Natural killer cell treated with Interleukin-12 subunit alpha and Interleukin-12 subunit beta and Interleukin-15 and Interleukin-18, amount 100 ng/mL, for 72 hours (primary cell): ENCODE measurements at places on chromosomes 4 and X.

GRCh38 chr4:115366390-115366789 lies 253.0 kb upstream of the NDST4 start:
- no peak for DNase-seq

- DNase-seq, result no peak
Measured at GRCh38 chr4:183155450-183156184, 56.6 kb downstream of the WWC2 start.

DNA sequence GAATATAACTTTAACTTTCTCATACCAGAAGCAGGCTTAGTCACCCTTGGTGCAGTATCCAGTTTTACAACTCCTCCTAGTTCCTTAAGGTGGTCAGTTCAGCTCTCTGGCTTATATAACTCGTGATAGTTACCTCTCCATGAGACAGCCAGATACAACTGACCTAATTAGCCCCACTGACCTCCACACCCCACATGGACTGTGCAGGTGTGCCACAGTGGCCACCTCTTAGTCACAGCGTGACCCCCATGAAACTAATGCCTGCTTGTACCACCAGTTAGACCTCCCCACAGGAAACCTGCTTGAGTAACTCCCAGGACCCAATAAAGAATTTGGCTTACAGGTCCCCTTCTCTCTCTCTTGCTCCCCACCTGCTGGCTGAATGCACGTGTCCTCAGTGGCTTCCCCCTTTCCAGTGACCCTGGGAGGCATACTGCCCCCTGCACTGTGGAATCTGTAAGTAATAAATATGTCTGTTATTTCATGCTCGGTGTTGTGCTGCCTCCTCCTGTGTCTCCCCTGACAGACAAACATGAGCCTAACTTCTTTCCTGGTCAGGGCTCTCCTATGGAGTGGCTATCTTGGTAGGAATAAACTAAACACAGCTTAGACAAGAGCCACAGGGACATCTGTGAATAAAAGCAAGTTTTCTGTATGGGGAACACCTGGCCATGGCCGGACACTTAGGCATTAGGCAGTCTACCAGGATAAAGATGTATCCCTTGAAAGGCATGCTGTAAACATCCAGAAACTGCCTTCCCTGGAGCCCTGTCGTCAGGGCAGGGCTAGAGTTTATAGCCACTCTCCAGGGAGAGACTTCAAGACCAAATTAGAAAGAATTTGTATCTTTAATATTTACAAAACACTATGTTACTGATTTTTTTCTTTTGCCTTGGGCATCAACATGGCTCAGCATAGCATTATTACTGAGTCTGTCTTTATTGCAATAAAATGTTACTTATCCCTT lies 209.7 kb upstream of the BOD1L1 start:
- DNase-seq, result no peak

GRCh38 chr4:69832326-69833030 lies 27.5 kb downstream of the SULT1E1 start:
- no peak for DNase-seq

- DNase-seq, result no peak
Measured at GRCh38 chr4:156945532-156945931, 26.1 kb downstream of the PDGFC start.

- DNase-seq, result no peak
Measured at GRCh38 chr4:81827577-81828202, 356.0 kb upstream of the RASGEF1B start.

- DNase-seq, result no peak
Measured at GRCh38 chr4:4227510-4228355, 1.0 kb upstream of the OTOP1 start.

- DNase-seq, result no peak
Measured at GRCh38 chrX:97089116-97089515, 205.4 kb downstream of the RPA4 start.

GRCh38 chrX:97909245-97909644 lies 1025.5 kb downstream of the RPA4 start:
- DNase-seq, result no peak

GRCh38 chr4:73396993-73397972 lies 6.8 kb upstream of the ALB start:
- no peak for DNase-seq

- DNase-seq, result peak; percentile 66
Measured at GRCh38 chr4:15003401-15003890, 1.2 kb downstream of the CPEB2 start.

DNA sequence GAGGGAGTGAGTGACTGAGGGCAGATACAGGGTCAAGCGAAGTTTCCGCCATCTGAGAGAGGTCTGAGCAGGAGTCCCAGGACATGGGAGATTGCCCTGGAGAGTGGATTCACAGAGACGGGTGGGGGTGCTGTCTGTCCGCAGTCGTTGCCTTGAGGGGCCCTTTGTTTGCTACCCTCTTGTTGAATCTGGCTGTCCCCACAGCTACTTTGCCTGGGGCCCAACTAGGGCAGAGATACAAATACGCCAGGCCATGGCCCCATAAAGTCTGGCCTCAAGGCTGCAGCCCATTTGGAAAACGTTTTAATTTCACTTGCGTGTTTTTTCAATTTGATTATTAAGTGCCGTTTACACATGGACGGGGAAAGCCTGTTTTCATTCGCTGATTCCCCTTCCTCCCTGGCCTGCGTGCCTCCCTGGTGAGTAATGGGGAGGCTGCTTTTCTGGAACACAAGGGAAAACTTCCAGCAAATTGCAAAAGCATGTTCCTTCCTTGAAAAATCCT lies 134.4 kb downstream of the SMIM20 start:
- no peak for DNase-seq

DNA sequence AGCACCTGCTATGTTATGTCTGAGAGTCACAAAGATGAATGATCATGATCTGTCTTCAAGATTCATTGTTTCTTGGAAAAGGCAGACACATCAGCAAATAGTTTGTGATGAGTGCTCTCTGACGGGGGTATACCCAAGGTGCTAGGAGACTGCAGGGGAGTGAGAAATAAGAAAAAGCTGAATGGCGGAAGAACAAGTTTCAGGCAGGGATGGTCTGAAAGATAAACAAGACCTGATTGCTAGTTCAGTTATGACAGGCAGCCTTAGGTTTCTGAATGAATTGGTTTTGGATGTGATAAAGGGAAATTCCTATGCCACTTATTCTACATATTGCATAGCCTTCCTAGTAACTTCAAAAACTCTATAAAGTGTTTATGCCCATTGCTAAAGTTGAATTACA lies 327.0 kb upstream of the DKK2 start:
- no peak for DNase-seq

GRCh38 chr4:135319685-135320084 lies 1118.1 kb upstream of the PABPC4L start:
- DNase-seq, result no peak

- no peak for DNase-seq
Measured at GRCh38 chr4:73421708-73422457, 14.1 kb upstream of the AFP start.

DNA sequence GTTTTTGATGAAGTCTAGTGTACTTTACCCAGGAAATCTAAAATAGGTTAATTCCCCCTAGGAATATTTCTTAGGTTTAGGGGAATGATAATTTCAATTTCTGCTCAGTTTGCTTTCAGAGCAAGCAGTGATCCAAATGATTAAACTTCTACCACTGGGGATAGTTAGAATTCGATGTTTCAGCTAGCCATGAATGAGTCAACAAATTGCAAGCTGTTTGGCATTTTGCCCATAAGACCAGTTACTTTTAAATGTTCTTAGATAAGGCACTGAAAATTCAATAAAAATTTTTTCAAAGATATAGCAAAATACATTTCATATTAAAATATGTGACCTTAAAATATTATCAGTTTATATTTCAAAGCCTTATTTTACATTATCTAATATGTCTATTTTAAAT lies 993.6 kb downstream of the ARAP2 start:
- DNase-seq, result no peak

DNA sequence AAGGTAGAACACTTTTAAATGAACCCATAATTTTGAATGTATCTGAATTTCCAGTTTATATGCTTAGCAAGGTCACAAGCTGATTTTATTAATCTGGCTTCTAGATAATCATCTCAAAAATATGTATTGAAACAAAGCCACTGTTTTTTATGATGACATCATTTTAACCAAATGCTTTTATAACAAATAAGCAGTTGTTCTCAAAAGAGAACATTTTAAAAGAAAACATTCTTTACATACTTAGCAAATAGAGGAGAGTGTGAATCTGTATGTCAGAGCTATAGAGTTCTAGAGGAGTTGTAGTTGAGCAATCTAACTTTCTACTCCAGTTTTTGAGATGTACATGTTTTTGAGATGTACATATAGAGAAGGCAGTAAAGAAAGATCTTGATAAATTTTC lies 42.5 kb downstream of the LAMP2 start:
- no peak for DNase-seq

GRCh38 chr4:98909646-98910401 lies 19.1 kb downstream of the EIF4E start:
- no peak for DNase-seq

DNA sequence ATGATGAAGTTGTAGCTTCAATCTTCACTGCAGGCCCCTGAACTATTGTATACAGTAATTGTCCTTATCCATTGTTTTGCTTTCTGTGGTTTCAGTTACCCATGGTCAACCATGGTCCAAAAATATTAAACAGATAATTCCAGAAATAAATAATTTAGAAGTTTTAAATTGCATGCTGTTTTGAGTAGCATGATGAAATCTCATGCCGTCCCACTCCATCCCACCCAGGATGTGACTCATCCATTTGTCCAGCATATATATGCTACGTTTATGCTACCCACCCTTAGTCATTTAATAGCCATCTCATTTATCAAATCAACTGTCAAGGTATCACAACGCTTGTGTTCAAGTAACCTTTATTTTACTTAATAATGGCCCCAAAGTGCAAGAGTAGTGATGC lies 34.5 kb downstream of the IQCM start:
- DNase-seq, result no peak

DNA sequence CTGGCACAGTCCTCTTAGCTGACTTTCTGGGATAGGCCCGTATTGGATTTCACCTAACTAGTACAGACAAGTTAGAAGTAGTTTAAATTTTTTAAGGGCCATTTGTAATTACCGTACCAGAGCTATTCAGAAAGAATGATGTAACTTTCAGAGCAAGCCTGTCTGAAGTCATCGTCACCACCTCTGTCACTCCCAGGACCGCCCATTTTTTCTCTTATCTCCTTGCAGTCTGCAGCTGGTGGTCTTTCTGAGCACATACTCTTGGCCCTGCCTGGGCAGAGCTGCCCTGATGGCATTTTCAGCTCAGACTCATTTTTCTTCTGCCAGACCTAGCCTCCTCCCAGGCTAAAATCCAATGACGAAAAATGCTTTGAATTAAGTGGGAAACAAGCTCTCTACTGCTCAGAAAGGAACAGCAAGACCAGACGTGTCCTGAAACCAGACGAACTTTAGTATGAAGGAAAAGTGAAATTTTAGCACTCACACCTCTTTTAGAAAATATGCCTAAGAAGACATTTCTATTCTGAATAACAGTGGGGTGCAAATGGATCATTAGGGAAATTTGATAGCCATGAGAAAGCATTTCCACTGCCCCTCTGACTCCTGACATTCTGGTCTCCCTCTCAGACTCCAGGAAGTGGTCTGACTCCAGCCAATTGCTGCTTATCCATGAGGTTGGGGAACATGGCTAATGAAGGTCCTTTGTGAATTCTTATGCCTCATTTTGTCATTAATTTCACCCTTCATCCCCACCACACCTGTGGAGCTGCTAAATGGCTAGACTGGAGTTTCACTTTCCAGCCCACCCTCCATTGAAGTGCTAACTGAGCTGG lies 162.4 kb upstream of the GYPA start:
- DNase-seq, result no peak

- no peak for DNase-seq
Measured at GRCh38 chrX:2894885-2895292, 34.2 kb downstream of the ARSD start.

DNA sequence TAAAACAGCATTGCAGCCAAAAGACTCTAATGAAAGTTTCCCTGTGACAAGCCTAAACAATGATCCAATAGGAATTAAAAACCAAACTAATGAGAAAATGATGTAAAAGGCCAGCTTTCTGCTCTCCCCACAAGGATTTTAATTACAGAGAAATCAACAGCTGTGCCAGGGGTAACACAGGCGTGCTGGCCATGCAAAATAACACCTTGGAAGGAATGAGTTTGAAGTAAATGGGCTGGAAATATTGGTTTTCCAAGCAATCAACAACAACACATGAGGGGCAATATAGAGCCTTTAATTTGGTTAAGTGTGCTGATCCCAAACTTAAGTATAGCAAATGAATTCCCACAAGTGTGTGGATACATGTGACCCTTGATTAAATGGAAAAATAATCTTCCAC lies 56.9 kb downstream of the NDNF start:
- no peak for DNase-seq

DNA sequence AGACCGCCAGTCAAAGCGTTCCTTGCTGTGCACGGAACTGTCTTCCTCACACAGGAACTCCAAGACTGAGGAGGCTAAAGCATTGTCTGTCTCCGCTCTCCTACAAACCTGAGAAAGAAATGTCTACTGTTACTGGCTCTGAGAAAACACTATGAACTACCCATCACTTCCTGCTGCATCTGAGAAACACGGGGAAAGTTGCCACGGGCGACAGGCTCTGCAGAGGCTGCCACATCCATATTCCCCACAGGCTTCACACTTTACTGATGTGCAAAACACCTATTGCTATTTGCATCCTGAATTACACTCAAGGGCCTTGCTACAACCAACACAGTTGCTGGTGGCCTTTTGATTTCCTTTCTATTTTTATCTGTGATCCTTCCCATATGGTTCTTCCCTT lies 59.0 kb downstream of the AFAP1 start:
- DNase-seq, result no peak

- DNase-seq, result no peak
Measured at GRCh38 chr4:182589100-182589499, 328.1 kb downstream of the DCTD start.

GRCh38 chrX:68880846-68881552 lies 52.2 kb downstream of the EFNB1 start:
- DNase-seq, result no peak

- DNase-seq, result no peak
Measured at GRCh38 chr4:103429283-103429682, 231.1 kb upstream of the CENPE start.

GRCh38 chrX:154371789-154372300 lies 2.6 kb downstream of the FLNA start:
- no peak for DNase-seq

DNA sequence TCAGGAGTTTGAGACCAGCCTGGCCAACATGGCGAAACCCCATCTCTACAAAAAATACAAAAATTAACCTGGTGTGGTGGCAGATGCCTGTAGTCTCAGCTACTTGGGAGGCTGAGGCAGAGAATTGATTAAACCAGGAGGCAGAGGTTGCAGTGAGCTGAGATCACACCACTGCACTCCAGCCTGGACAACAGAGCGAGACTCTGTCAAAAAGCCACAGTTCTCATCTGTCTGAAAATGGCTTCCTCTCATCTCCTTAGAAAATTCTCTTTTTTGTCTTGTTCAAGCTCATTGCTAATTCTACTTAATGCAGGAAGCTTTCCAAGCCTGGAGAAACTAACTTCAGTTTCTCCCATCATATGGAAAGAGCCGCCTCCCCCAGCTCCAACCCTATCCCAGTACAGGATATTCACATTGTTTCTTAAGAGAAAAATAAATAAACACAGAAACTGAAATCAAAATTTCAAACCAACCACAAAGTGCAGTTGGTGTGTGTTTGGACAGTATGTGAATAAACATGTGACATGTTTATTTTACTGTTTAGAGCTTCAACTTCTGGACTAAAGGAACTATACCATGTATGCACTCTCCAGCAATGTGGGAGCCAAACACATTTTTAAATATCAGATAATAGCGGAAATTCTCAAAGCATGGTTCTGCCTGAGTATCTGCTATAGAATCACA lies 55.0 kb upstream of the GAB1 start:
- DNase-seq, result no peak

- no peak for DNase-seq
Measured at GRCh38 chrX:114073926-114074325, 510.0 kb upstream of the HTR2C start.
